ENCODE measurements at places on chromosomes 16 and 17. TPM values are rescaled to one million over a fixed set of nuclear protein-coding genes. Genes with fewer than 3 reads are reported as not detected.
A peak's percentile ranks its signal among the peaks of the same experiment; 100 is the strongest.

The KRT32 gene
- total RNA-seq = not detected

The KCNJ2 gene
- total RNA-seq = 3.2 TPM

The EVPL gene
- total RNA-seq = 0.33 TPM

GRCh38 chr16:27485126-27485525 lies 64.6 kb downstream of the GTF3C1 start:
- peak; percentile 53 for DNase-seq

GRCh38 chr17:40347319-40348135 lies 17.0 kb downstream of the GJD3 start:
- no peak for DNase-seq

- no peak for DNase-seq
Measured at GRCh38 chr17:47188271-47188875, 722 bp downstream of the CDC27 start.

GRCh38 chr17:79761894-79762589 lies 15.9 kb upstream of the CBX2 start:
- peak; percentile 70 for DNase-seq

GRCh38 chr17:34366529-34367107 lies 3.6 kb upstream of the CCL1 start:
- DNase-seq = no peak

GRCh38 chr16:85220964-85221731 lies 108.9 kb upstream of the CIBAR2 start:
- no peak for DNase-seq

DNA sequence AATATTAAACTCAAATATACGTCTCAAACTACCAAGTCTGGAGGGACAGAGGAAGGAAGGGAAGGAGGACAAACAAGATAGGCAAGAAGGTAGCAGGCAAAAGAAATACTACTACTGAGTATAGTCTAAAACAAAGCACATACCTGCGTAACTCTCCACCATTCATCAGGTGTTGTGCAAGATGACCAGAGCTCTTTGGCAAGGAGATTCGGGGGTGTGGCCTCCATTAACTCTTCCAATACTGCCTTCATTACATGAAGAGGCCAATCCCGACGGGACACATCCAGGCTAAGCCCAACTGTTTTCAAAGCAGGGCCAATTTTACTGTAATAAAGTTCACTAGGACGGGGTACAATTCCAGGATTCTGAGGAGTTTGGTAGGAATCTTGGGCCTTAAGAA lies 38.2 kb upstream of the ARL6IP1 start:
- no peak for DNase-seq

- DNase-seq = peak; percentile 69
Measured at GRCh38 chr17:7705269-7706255, 560 bp downstream of the EFNB3 start.
